ENCODE measurements at places on chromosomes 16 and 17.
A peak's percentile ranks its signal among the peaks of the same experiment; 100 is the strongest.

GRCh38 chr17:47694581-47695428 lies 844 bp downstream of the TBKBP1 start:
- DNase-seq: peak; percentile 36

DNA sequence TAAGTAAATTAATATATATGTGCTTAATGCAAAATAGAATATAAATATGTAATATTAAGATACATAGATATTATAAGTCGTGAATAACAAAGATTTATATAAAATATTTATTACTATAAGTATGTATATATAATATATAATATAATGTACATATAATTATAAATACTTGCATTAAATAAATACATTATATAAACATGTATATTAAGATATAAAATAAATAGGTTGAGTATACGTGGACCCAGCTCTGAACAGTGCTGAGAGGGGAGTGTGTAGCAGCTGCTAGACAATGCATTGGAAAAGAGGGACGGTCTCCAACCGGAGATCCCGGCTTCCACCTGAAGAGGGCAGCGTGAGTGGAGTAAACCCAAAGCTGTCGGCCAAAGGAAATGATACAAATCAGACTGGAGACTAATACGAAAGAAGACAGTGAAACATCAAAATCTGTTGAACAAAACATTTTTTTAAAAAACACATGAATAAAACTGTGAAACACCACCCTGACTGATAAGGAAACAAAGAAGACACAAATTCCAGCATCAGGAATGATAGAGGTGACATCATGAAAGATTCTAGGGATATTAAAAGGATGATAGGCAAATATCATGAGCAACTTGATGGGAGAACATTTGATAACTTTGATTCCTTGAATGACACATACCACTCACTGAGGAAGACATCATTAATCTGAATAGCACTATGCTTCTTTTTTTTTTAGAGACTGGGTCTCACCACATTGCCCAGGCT lies 125.4 kb upstream of the CHMP6 start:
- no peak for DNase-seq

DNA sequence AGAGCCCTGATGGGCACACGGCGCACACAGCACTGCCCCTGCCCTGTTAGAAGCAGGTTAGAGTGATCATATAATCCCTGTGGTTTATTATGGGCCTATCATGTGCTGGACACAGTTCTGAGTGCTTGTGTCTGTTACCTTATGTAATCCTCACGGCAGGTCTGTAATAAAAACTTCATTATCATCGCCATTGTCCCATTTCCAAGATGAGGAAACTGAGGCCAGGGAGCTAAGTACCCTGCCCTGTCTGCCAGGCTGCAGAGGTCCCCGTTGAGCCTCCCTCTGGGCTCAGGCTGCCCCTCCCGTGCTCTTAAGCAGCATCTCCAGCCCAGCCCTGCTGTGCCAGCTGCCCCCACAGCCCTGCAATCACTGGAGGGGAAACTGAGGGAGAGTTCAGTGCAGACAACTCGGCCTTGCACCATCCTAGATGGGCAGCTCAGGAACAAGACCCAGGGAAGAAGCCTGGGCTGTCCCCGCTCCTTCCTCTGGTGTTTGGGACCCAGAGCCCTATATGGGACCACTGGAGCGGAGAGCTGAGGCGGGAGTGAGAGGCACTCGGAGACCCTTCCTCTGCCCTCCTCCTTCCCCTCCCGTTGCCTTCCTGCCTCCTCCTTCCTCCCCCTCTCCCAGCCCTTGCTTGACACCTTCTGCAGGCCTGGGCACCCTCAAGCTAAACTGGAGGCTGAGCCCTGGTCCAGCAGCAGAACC lies 42.0 kb downstream of the WNT3 start:
- DNase-seq: no peak

DNA sequence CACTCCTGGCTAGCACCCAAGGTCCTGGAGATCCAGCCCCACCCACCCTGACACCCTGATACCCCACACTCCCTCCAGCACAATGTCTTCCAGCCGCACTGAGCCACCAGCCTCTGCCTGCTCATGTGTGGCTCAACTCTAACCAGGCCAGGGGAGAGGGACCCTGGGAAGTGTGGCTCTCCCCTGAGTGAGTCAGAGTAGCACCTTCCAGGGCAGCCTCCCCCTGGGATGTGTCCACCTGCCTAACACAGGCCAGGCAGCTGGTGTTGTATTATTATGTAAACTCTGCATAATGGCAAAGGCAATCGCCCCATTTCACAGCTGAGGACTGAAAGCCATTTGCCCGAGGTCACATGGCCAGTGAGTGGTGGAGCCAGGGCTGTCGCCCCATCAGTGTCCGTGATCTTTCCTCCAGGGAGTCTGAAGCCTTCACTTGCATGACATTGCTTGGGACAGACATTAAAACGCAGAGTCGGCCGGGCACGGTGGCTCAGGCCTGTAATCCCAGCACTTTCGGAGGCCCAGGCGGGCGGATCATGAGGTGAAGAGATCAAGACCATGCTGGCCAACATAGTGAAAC lies 84.2 kb upstream of the FOXF1 start:
- no peak for DNase-seq

DNA sequence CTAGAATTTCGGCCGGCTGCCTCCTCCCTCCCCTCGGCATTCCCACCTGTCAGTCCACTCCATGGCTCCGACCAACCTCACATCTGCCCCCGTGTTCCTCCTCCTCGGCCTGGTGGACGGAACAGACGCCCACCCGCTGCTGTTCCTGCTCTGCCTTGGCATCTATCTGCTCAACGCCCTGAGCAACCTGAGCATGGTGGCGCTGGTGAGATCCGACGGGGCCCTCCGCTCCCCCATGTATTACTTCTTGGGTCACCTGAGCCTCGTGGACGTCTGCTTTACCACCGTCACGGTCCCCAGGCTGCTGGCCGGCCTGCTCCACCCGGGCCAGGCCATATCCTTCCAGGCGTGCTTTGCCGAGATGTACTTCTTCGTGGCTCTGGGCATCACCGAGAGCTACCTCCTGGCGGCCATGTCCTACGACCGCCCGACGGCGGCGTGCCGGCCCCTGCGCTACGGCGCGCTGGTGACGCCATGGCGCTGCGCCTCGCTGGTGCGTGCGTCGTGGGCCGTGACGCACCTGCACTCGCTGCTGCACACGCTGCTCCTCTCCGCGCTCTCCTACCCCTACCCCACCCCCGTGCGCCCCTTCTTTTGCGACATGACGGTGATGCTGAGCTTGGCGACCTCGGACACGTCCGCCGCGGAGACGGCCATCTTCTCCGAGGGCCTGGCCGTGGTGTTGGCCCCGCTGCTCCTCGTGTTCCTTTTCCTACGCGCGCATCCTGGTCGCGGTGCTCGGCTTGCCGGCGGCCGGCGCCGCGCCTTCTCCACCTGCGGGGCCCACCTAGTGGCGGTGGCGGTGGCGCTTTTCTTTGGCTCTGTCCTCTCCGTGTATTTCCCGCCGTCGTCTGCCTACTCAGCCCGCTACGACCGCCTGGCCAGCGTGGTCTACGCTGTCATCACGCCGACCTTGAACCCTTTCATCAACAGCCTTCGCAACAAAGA lies at the start of gene OR3A2:
Gene OR3A2 (minus strand): TSS at position 440 of the 948 bp plus-strand sequence.
- no peak for DNase-seq

DNA sequence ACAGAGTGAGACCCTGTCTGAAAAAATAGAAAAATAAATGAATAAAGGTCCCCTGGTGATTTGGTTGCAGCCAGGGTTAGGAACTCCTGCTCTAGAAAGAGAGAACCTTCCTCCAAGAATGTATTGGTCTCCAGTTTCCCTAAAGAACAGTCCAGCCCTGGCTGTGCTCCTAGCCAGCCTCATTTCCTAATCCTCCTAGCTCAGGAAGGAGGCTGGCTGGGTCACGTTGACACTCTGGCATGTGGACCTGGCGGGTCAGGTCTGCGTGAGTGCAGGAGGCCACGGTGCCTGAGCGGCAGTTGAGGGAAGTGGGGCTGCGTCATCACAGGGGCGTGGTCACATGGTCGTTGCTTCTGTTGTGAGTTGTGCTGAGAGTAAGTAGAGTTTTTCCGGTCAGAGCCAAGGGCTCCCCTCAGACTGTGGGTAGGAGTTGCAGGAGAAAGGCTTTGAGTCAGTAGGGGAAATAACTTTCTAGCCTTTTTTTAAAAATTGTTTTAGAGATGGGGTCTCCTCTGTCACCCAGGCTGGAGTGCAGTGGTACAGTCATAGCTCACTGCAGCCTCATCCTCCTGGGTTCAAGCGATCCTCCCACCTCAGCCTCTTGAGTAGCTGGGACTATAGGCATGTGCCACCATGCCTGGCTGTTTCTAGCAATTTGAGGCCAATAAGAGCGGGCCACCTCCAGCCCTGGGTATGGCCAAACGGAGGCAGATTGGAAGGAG lies 194.0 kb upstream of the CIBAR2 start:
- DNase-seq: no peak

DNA sequence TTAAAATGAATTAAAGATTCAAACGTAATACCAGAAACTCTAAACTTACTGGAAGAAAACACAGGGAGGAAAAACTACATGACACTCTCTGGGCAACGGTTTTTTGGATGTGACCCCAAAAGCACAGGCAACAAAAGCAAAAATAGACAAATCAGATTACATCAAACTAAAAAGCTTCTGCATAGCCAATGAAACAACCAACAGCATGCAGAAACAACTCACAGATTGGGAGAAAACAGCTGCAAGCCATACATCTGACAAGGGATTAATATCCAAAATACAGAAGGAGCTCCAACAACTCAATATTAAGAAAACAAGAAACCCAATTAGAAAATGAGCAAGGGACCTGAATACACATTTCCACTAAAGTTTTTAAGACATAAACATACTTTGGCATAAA lies 69.2 kb upstream of the ALOX12 start:
- no peak for DNase-seq

- DNase-seq: no peak
These were observed 13.8 kb downstream of the PGS1 start for GRCh38 chr17:78392295-78392694.

- no peak for DNase-seq
These were observed 553 bp downstream of the RHBDL1 start for GRCh38 chr16:675884-676564.

DNA sequence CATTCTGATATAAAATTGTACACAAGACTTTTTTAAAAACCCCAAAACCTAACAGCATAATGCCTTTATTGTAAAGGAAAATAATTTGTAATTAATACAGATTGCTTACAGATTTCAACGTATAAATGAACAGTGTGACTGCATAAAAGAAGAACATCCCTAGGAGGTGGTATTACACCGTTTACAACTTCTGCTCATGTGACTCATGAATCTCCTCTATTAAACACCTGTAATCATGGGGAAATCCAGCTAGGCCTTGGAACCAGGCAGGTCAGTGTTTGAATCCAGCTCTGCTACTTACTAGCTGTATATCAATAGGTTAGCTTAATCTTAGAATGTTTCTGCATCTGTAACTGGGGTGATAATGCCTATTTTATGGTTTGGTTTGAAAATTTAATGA lies 15.2 kb downstream of the RABEP1 start:
- DNase-seq: no peak

GRCh38 chr16:25143928-25144327 lies 32.4 kb downstream of the LCMT1 start:
- no peak for DNase-seq

GRCh38 chr16:9035996-9036395 lies 55.4 kb upstream of the HAPSTR1 start:
- no peak for DNase-seq

GRCh38 chr17:29379084-29379991 lies 10.8 kb upstream of the TAOK1 start:
- DNase-seq: no peak

- DNase-seq: no peak
These were observed 2.6 kb downstream of the TMEM220 start for GRCh38 chr17:10727192-10727591.

DNA sequence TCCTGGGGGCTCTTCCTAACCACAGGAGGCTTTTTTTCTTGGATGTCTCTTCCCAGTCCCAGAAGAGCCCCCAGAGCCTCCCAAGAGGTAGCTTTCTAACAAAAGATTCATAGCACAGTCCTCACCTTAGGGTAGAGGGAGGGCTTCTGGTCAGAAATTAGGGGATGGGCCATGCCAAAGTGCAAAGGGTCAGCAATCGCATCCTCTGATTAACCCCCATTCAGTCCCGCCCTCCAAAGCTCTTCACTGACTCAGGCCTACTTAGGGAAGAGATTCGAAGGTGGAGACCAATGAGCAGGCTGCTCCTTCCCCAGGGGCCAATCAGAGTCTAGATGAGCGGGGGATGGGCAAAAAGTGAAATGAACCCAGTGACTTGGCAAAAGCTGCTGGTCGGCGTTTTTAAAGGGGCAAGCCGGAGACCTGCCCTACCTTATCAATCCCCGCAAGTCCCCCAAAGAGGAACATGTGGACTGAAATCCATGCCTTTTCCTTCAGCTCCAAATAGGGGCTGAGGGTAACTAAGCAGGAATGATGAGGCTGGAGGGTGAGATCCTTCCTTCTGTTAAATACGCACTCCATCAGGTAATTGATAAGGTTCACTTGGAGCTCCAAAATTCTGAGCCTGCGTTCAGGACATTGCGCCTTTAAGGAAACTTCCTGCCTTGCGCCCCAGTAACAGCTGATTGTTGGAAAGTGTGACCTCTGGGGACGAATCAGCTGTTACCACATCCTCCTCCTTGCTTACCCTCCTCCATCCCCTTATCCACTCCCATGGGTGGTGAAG lies 6.9 kb upstream of the TLCD2 start:
- peak; percentile 91 for DNase-seq
